ENCODE measurements at places on chromosomes 6 and 20.

DNA sequence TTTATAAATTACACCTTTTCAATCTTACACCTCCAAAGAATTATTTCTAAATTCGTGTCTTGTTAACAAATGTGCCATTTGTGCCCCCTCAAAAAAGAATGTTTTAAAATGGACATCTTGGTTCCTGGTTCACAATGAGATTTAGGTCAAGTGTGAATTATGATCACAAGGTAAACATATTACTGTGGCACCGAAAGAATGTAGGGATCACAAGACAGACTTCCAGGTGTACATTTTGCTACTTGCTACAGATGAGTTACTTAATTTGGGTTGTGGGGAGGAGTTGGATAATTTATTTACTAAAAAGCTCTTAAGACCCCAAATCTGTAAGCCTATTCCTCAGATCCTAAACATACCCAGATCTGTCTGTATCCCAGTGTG lies 25.0 kb upstream of the ADTRP start:
- DNase-seq = no peak

DNA sequence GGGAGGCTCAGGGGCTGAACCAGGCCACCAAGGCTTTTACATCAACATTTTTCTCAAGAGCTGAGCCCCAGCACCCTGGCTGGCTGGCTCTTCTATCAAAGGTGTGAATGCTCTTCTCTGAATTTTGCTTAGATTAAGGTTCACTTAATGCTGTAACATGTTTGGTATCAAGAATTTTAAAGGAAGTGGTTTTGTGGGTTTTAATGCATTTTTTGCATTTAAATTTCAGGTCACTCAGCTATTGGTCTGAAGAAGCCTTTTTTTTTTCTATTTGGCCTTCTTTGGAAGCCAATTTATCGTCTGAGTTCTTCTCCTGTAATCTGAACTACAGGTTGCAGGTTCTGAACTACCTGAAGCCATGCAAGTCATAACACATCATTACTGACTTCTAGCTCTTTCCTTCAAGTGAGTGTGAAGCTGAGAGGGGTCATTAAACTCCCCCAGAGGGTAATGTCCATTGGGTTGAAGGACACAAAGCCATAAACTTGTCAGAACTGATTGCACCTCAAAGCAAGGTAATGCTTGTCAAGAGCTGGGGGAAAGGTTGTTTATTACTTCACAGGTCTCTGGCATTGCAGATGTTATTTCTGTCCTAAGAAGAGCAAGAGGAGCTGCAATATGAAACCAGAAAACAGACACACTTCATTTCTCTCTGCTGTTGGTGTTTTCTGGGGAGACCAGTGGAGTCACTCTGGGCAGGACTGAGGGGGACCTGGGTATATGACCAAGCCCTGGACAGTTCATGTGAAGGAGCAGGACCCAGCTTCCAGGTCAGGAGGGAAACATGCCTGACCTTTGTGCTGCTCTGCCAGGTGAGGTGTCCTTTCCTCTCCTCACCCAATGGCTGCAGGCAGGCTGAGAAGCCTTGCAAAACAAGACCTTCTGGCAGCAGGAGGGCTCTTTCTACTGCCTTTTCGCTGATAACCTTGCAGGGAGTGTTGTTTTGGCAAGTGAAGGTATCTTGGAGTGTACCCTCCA lies 26.1 kb upstream of the NEDD9 start:
- no peak for DNase-seq

DNA sequence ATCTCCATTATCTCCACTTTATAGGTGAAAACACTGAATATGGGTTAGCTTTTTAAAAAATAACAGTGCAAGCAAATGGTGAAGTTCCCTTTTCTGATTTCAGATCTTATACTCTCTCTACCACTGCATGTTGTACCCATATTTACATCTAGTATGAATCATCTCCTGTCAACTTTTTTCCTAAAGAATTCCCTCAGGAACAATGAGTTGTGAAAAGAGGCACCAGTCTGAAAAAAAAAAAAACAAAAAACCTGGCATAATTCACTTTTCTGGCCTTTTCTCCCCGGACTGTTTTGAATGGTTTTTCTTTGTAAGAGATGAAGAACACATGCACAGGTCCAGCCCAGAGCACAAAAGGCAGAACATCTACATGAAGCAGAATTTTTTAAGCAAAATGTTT lies 596.0 kb downstream of the COL12A1 start:
- DNase-seq = no peak

DNA sequence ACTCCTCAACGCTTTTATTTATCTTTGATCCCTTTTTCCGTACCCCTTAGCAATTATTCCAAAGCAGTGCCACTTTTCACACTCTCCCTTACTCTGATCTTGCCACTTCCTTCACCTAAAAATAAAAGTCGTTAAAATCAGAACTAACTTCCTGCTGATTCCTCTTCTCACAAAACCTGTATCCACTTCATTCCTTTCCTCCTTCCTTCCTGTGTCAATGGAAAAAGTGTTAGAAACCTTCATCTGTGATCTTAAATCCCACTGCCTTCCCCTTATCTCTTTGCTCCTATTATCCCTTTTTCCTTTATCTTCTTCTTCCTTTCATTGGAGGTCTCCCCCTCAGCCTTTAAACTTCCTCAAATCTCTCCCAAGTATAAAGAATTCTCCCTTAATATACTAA lies 49.2 kb downstream of the GOPC start:
- DNase-seq = no peak

- no peak for DNase-seq
Observed at GRCh38 chr6:141829566-141830360, 303.0 kb upstream of the GJE1 start.

- no peak for DNase-seq
Observed at GRCh38 chr6:20415712-20416454, 14.2 kb downstream of the E2F3 start.

GRCh38 chr6:169074526-169074925 lies 179.1 kb downstream of the THBS2 start:
- DNase-seq = no peak

Data from fibroblast of skin of left quadriceps (primary cell).